Caki2 (cell line): ENCODE measurements at places on chromosomes 6 and 20. TPM values are rescaled to one million over a fixed set of nuclear protein-coding genes. Genes with fewer than 3 reads are reported as not detected.
A peak's percentile ranks its signal among the peaks of the same experiment; 100 is the strongest.

The PRSS16 gene
- total RNA-seq, result 10.7 and 14.3 TPM in 2 replicates

The MUCL3 gene
- total RNA-seq, result 0.24 TPM in 1 of 2 replicates, not detected in the other

The C6orf118 gene
- not detected in 2 replicates for total RNA-seq

The GSTA2 gene
- total RNA-seq, result not detected in 2 replicates

DNA sequence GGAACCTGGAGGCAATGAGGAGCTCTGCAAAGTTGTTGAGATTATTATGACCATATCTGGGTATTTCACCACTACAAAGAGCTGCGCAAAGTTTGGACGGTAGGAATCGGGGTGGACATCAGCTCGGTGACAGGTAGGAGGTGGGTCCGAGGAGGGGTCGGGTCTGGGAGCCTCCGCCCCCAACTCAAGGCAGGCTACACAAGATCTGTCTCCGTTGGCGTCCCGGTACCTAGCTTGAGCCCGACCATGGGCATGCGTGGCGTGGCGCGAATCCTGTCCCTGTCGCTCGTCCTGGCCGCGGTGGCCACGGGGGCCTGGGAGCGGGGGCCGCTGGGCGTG lies 40.2 kb upstream of the ZNFX1 start:
- no peak for DNase-seq

DNA sequence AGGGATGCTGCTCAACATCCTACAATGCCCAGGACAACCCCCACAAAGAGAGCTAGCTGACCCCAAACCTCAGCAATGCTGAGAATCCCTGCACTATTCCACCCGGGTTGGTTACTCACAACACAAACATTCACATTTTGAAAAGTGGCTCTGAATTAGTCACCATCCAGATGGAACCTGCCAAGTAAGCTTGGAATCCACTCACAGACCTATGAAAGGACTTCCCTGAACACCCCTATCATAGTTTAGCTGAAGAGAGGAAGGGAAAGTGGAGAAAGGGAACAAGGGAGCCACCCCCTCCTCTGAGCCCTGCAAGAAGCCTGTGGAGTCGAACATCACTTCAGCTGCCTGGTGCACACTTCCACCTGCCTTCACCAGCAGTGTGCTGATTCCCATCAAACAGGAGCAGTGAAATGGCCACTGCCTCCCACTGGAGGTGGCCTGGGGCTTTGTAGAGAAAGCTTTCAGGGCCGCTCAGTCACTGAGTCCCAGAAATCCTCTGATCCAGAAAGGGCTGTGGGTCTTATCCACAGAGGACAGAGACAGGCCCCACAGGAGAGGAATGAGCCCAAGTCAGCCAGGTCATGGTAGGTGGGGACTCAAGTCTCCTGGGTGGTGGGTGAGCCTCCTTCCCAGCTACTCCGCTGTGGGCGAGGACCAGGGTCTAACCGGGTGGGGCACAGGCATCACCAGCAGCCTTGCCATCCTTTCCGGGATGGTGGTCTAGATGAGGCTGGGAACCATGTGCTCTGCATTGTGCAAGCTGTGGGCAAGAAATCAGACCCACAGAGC lies 203.7 kb downstream of the SYNDIG1 start:
- peak; percentile 64 for DNase-seq
